RWPE1 (cell line): ENCODE measurements at places on chromosomes 7 and 10.

DNA sequence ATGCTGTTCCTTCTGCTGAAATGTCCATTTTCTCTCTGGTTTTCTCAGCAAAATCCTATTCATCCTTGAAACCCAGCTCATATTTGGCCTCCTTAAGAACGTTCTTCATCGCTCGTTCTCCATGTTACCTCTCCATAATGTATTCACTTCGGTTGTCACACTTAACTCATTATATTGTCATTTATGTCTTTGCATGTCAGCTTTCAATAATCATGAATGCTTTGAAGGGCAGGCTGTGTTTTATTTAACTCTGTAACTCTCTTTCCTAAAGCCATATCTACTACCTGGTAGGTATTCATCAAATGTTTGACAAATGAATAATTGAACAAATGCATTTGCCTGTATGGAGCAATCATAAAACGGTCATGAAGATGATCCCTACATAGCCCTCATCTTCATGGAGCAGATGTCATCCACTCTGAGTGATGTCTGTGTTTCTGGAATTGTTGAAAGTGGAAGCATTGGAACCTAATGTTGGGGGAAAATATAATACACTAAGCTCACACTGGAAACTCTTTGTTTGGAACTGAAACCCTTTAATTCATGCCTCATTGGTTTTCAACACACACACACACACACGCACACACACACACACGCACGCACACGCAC, 303.4 kb downstream of the PLXNA4 start:
- DNase-seq: no peak

GRCh38 chr10:18204039-18204835, 64.0 kb downstream of the CACNB2 start:
- DNase-seq: no peak

DNA sequence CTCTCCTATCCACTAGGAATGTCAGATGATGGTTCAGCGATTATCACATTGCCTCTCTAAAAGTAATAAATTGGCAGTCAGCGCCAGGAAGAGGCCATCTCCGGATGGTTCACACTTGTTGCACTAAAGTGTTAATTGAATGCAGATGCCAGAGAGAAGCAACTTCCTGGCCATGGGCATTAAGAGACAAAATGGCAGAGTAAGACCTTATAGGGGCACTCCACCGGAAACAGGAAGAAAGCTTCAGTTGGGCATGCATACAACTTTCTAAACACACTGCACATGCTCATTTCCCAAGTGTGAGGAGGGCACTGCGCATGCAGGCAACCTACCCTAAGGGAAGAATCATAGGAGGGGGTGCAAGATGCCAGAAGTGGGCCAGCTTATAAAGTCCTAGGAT, 71.7 kb upstream of the AUTS2 start:
- no peak for DNase-seq

- DNase-seq: no peak
Observed at GRCh38 chr7:122311734-122312450, 7.3 kb upstream of the FEZF1 start.

DNA sequence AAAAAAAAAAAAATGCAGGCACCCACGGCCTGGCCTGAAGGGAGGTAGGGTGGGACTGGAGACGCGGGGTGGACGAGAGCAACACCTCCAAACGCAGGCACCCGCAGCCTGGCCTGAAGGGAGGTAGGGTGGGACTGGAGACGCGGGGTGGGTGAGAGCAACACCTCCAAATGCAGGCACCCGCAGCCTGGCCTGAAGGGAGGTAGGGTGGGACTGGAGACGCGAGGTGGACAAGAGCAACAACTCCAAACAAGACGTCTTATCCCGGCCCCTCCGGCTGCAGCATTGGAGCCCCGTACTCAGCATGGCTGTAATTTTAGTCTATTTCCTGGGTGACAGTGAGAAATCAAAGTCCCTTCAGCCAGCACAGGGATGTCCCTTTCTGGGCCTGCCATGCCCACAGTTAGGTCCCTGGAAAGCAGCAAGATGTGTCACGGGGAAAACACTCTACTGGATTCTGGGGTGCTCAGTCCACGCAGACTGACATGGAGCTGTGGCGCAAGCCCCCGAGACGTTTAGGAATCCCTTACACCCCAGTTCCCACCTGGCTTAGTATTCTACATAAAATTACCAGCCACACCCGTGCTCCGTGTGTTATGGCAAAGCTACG, 119.9 kb downstream of the WDR37 start:
- DNase-seq: no peak

- no peak for DNase-seq
Observed at GRCh38 chr10:27997865-27998177, 1.1 kb downstream of the ODAD2 start.

DNA sequence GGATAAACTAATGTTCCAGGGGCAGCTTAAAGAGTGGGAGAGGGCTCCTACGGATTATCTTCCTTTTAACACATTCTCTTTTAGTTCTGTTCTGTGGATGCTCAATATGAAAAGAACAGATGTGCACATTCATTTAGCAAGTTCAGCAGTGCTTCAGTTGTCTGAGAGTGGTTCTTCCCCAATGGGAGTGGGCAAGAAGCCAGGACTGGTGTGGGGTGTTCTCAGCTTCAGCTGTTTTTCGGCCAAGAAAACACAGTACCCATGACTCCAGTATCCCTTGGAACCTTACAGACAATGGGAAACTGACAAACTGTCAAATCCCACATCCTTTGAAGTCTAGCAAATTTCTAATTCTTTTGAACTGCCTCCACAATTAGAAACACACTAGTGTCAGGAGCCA, 71.5 kb upstream of the LRRC17 start:
- DNase-seq: no peak

DNA sequence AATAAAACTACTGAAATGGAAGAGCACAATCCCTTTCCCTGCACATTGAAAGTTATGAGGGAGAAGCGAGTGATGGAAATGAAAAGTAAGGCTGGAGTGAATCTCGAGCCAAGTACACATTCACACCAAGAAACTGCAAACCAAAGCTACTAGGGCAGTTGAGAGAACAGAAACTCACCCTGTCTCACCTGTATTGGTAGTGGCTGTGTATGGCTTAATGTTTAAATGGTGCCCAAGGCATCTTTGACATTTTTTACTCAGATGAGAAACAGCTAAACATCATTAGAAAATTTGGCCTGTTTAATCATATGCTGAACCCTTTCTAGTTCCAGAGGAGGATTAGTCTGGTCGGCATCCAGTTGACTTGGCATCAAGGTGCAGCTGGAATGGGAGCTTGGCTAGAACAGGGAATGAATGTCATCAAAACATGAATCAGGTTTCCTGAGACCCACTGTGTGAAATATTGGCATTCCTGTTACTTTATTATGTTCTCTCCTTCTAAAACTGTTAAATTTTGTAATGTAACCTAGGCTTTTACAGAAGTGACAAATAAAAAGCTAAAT, 840.8 kb downstream of the GRM8 start:
- DNase-seq: no peak

DNA sequence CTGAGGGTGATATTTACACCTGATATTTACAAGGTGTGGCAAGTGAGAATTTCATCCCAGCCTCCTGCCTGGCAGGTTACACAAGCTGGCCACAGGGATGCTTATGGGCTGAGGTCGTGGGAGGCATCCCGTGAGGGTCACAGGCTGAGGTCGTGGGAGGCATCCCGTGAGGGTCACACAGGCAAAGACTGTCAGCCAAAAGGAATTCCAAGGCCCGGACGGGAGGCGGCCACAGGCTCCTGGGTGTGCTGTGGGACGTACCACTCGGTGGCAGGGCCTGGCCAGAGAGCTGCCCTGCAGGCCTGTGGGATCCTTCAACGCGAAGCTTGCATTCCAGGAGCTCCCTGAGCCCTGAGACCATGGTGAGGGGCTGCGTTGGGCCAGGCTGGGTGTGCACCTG, 460.6 kb downstream of the DNAJB6 start:
- no peak for DNase-seq

DNA sequence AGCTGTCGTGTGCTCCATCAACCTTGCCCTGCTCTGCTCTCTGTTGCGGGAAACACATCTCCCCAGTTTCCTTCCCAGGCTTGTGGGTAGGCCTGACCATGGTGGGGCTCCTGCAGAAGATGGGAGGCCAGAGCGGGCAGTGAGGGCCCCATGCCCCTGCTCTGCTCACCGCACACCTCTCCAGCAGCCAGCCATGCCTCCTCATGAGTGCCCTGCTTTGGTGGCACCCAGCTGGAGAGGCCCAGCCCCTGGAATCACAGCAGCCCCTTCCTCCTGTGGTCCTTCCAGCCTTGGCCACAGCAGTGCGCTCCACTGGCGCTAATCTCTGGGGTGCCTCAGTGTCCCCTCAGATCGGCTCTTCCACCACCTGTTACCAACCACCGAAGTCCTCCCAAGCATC, 4.2 kb upstream of the OPN4 start:
- DNase-seq: no peak

GRCh38 chr10:18400201-18400905, 251.0 kb downstream of the NSUN6 start:
- DNase-seq: no peak
